ENCODE measurements at places on chromosomes 11 and 22.
A peak's percentile ranks its signal among the peaks of the same experiment; 100 is the strongest.

- DNase-seq = no peak
Measured at GRCh38 chr11:75538150-75538942, 12.6 kb upstream of the GDPD5 start.

GRCh38 chr11:17148536-17148935 is 59.2 kb downstream of the PIK3C2A start:
- no peak for DNase-seq

DNA sequence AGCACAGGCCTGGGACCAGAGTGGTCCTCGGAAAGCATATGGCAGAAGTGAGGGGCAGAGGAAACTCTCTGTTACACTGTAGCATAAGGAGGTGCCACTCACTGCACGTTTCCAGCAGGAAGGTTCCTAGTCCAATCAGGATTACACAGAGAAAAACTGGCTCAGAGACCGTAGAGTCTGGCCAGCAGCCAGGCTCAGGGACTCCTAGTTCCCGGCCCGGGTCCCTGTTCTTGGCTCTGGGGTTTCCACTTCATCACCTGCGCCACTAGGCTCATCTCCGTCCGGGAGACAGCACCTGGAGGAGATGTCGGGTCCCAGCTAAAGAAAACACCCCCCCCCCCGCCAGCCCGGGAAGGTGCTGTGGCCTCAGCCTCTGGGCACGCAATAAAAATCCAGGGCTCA is 1.1 kb downstream of the TTLL12 start:
- no peak for DNase-seq

DNA sequence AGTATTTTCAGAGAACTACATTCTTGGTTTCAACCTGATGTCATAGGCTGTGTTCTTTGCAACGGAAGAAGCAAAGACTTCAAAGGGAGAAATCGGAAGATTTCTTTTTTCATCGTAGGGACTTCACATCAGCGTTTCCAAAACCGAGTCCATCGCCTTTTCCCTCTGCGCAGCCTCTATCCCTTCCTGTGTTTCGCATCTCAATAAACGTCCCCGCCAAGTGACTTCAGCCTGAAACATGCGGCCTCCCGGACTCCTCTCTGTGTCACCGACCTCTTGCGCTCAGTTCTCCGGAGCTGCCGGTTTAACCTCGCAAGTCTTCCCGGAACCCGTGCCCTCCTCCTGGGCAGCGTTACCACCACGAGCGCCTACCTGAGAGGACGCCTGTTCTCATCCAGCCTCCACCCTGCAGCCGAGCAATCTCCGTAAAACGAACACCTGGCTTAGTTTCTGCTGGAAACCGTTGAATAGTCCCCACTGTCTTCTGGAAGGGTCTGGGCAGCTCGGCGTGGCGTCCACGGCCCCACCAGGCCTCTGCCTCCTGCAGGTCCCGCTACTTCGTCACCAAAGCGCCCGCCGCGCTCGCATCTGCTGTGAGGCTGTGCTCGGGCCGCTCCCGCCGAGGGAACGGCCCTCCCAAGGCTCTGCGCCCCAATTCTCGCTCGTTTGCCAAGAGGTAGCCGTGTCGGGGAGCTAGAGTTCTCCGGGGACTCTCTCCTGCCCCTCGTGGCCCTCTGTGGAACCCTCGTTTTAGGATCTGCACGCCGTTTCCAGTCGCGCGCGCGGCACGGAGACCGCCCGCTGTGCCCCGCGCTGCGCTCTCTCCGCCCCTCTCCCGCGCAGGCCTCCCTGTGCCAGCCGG is at the start of gene GLB1L3:
Gene GLB1L3 (plus strand): TSS at position 846 of the 862 bp plus-strand sequence. CDS start 362 bp downstream, outside the sequence.
- peak; percentile 46 for DNase-seq

DNA sequence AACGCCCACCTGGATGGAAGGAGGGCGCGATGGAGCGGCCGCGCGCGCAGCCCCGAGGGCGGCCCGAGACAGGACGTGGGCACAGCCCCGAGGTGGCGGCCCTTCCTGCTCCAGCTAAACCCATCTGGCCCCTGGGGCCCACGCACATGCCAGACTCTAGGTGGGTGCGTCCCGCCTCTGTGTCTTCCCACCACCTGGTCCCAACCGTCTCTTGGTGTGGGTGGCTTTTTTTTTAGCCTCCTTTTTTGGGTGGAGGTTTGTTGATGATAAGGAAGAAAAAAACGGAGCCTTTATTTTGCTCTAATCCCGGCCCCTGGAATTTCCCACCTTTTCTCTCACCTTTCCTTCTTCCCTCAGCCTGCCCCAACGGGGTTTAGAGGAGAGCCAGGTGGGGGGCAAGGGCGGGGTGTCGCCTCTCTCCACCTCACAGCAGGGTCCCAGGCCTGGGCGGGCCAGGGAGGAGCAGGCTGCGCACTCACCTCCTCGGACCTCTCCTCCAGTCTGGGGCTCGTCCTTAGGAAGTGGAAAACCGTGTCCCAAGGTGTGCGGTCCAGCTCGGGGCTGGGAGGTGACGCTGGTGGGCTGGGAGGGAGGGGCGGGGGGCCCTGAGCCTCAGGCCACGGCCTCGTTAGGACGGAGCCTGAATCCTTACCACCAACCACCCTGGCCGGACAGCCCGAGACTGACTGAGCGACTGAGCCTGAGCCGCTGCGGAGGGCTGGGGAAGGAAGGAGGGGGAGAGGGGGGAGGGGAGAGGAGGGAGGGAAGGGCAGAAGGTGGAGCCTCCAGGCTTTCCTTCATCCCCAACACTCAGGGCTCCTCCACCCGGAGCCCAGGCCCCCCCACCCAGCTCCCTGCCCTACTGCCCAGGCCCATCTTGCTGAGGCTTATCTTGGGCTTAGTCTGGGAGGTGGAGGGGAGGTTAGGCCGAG is at the start of gene SOX10:
Gene SOX10 (minus strand): TSS at position 696 of the 932 bp plus-strand sequence. CDS start 771 bp downstream, outside the sequence.
- no peak for DNase-seq

- DNase-seq = no peak
Measured at GRCh38 chr11:96017856-96018255, 93.9 kb upstream of the MTMR2 start.

DNA sequence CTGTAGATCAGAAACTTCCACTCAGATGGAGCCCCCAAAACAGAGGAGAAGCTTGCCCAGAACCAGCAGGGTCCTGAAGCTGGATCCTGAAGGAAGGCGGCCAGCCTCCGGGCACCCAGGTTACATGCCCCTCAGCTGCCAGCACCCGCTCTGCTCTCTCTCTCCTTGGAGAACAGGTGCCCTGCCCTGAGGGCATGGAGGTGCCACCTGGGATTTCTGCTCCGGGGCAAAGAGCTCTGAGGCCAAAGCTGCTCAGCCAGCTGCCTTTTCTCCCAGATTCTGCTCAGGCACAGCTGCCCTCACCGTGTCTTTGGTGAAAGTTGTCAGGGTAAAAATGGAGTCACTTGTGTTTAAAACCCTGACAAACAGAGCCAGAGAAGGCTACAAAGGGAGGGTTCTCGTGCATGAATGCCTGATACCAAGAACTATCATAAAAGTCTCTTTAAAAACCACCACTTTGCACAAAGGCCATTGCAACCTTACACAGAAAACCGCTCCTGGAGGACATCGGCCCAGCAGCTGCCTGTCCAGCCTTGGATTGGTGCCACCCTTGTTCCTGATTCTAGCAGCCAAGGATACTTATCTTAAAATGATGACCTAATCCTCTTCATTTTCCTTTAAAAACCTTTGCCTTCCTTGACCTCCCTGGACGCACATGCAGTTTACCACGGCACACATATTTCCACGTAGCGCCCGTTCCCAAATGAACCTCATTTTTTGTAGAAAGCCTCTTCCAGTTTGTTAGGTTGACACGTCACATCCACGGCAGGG is 140.0 kb downstream of the CACNA1I start:
- no peak for DNase-seq

DNA sequence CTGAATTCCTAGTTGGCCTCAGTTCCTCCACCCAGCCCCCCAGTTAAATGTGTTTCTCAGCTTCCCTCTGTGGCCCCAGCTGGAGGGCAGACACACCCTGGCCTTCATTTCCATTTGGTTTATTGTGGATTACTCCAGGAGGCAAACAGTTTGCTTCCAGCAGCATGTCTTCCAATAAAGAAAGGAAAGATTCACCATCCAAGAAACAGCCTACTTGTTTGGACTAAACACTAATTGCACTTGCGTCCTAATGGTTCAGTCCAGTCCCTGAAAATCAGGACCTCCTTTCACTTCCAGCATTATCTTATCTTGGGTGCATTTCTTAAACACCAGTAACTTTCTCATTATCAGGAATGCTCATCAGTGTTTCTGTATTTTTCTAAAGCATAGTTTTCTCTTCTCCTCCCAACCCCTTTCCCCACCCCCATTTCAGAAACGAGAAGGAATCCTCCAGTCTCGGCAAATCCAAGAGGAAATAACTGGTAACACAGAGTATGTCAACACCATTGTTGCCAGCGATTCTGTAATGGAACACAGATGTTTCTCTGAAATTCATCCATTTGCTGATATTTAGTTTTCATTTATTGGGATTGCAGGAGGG is 130.9 kb downstream of the PARVA start:
- DNase-seq = no peak

DNA sequence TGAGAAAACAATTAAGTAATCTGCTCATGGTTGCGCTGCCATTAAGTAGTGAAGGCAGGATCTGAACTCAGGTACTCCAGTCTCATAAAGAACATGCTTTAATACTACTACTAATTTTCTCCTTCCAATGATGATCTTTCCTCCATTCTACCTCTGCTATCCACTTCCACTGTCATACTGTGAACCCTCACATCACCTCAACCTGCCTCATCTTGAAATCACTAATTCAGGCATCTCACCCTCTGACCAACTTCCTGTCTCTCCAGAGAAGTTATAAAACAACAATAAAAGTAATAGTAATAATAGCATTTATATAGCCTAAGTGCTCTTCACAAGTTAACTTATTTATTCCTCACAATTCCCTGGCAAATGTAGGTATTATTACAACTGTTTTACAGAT is 57.1 kb upstream of the PSMA1 start:
- no peak for DNase-seq
